ENCODE measurements at places on chromosomes 6 and 20.
A peak's percentile ranks its signal among the peaks of the same experiment; 100 is the strongest.

DNA sequence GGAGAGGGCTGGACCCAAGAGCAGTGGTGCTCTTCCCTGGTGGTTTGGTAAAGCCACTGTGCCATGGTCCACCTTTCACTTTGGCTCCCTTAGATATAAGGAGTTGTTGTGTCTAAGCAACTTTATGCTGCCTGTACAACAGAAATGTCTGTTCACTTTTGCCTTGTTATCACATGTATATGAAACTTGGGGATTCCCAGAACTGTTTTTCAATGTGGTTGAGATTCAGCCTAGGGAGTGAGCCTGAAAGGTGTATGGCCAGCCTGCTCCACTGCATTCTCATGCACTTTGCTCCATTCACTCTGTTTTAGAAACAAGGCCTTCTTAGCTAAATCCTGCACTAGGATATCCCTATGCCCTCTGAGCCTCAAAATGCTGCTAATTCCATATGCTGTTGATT, 234.5 kb upstream of the THEMIS start:
- no peak for DNase-seq

GRCh38 chr6:162921062-162921461, 193.3 kb downstream of the PACRG start:
- no peak for DNase-seq

GRCh38 chr6:46549155-46549554, 57.9 kb upstream of the RCAN2 start:
- DNase-seq = no peak

DNA sequence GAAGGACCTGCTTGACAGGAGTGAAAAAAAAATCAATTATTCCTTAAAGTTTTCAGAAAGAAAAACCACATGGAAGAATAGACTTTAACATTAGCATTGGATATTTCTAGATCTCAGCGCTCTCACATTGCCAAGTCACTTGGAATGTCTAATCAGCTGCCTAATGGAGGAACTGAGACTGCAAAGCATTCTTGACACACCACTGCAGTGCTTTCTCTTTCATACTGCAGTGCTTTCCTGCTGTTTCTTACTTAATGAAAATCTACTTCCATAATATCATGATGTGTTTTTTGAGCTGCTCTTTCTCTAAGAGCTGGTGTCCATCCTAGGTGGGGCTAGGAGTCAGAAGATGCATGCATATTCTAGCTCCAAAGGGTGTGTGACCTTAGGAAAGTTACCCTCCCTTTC, 20.4 kb upstream of the MCM3 start:
- no peak for DNase-seq

GRCh38 chr20:63121246-63121645, 94.7 kb downstream of the YTHDF1 start:
- DNase-seq = no peak

DNA sequence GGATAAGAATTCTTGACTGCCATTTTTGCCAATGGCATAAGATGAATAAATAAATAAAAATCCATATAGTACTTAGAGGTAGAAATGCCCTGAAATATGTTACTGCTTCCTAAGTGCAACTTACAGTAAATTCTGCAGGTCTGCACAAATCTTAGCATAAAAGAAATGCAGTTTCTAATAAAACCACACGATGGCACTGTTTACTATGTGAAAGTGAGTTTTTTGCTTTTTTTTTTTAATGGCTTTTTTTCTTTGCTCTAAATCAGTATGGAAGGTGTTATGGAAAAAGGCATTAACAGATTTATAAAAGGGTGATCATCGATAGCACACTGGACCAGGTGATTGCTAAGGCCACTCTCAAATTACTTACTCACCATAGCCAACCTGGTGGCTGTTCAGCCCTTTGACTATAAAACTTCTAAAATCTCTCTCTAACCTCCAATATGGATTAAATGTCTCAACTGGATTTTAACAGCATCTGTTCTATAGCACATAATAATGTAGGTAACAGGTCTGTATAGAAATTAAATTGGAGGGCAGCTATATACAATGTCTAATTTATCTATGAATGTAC, 45.8 kb downstream of the AHI1 start:
- DNase-seq = peak; percentile 35

- no peak for DNase-seq
These were observed 609 bp downstream of the MYL9 start for GRCh38 chr20:36541768-36542488.

DNA sequence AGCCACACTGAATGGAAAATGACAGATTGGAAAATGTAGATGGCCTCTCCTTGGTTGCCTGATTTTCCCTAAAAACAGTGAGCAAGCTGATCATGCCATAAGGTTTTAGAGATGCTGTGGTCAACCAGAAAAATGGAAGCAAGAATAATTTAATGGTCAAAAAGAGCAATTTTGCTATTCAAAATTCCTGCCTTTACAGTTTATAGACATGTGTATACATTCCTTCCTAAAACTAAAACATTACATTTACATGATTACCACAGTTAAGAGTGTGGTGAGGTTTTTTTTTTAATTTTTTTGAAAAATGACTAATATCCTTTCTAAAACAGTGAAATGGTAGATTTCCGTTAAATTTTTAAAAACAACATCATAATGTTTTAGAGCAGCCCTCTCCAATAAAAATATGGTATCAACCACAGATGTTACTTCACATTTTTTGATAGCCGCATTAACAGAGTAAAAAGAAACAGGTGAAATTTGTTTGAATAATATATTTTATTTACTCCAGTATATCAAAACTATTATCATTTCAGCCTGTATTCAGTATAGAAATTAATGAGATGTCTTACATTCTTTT, 407.0 kb upstream of the SOX4 start:
- DNase-seq = no peak

- no peak for DNase-seq
These were observed 537.9 kb upstream of the GJE1 start for GRCh38 chr6:141594874-141595273.

- DNase-seq = no peak
These were observed 3.8 kb upstream of the EEF1A2 start for GRCh38 chr20:63502671-63503172.

- DNase-seq = no peak
These were observed 241.9 kb upstream of the STXBP5 start for GRCh38 chr6:146962329-146962728.

DNA sequence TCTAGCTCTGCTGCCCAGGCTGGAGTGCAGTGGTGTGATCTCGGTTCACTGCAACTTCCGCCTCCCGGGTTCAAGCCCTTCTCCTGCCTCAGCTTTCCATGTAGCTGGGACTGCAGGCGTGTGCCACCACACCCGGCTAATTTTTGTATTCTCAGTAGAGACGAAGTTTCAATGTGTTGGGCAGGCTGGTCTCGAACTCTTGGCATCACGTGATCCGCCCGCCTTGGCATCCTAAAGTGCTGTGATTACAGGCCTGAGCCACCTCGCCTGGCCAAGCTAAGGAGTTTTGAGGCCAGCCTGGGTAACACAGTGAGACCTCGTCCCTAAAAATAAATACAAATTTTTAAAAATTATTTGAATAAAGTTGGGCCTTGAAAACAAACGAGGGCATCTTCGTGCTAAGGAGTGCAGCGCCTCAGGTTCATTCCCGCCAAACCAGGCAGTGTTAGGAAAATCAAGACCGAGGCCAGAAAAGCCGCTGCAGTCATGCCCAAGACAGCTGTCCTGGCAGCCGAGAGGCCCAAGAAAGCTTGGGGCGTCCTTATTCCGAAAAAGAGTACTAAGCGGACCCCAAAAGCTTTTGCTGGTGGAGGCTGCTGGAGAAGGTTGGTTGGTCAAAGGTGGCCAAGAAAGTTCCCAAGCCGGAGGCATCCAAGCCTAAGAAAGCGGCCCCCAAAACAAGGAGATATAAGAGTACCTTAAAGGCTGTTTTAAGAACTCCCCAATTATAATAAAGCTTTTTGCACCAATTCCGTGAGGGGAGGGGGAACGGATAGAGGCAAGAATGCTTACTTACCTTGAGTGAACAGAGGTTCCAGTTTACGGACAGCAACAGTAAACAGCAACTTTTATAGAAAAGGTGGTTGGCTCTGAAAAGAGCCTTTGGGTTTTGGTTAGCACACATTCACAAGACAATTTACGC, 109.0 kb downstream of the HFE start:
- peak; percentile 36 for DNase-seq

- no peak for DNase-seq
These were observed 59.5 kb upstream of the NELFCD start for GRCh38 chr20:58921564-58921963.

GRCh38 chr6:109242029-109242428, 140.2 kb downstream of the CD164 start:
- no peak for DNase-seq

DNA sequence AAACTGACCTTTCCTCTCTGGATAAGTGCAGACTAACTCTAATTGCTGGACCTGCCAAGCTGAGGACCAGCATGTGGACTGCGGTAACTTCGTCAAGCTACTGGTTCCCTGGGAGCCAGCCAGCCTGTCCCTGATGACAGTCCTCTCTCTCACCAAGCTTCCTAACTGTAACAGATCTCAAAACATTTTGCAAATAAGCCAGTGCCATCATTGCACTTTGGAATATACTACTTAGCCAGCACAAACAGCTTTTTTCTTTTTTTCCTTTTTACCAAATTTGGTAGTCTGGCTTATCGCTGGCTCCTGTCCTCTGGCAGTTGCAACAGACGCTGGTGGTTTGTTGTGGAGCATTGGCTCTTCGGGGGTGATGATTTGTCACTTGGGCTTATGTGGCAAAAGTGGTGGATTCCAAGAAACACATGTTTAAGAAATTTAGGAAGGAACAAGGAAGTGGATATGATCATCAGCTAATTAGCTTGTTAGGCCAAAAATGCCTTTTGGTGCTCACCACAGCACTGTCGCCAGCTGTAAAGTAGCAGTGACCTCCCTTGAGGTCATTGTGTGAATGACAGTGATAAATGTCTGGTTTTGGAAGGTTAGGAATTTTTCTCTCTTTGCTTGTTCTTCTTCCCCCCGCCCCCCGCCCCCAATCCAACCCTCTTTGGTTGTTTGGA, 171.7 kb downstream of the CLIC5 start:
- DNase-seq = no peak

DNA sequence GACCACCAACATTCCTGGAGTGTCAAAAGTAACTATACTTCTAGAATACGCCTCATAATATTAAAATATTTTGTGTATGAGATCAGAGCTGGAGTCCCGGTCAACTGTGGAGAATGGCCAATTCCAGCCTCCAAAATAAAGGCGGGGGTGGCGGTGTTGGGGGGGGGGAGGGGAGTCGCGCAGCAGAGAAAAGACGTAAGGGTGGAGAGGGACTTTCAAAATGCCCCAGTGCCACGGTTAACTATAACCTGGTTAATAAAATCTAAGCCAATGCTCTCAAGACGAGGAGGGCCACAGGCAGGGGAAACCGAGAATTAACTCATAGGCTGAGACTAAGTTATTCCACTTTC, 1.3 kb downstream of the NUP153 start:
- DNase-seq = peak; percentile 59

DNA sequence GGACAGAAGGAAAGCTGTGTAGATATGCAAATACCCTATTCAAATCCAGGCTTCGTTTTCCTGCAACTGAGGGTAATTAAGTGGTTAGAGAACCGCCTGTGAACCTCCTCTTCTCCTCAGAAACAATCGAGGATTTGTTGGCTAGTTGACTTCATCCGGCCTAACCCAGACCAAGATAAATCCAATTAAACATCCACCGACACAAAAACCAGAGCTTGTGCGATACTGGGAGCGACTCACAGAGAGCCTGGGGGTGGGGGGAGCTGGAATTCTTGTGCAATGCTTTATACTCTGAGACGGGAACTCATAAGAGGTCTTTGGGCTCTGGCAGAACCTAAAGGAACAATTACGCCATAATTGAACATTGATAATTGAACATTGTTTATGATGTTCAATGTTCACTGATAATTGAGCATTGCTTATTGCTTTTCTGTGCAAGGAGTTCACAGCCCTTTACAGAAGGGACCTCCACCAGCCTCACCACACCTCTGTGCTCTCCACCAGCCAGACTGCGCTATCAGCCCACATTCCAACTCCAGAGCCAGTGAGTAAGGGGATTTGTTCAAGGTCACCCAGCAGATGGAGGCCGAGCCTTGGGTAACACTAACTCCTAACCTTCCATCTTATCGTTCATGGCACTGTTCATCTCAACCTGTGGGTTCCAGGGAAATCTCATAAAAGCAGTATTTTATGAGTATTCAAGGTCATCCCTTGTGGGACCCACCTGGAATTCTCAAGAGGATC, 429.6 kb upstream of the JARID2 start:
- no peak for DNase-seq

- no peak for DNase-seq
These were observed 95.6 kb downstream of the SCML4 start for GRCh38 chr6:107728564-107728897.

GRCh38 chr6:19771753-19772336, 65.3 kb upstream of the ID4 start:
- no peak for DNase-seq

GRCh38 chr6:114718186-114718585, 375.4 kb upstream of the HS3ST5 start:
- no peak for DNase-seq

- no peak for DNase-seq
These were observed 69.1 kb downstream of the PPP1R14C start for GRCh38 chr6:150211700-150212511.

GRCh38 chr6:12490904-12491571, 200.9 kb downstream of the EDN1 start:
- no peak for DNase-seq

- DNase-seq = no peak
These were observed 95.3 kb upstream of the RSPO3 start for GRCh38 chr6:127023001-127023778.

DNA sequence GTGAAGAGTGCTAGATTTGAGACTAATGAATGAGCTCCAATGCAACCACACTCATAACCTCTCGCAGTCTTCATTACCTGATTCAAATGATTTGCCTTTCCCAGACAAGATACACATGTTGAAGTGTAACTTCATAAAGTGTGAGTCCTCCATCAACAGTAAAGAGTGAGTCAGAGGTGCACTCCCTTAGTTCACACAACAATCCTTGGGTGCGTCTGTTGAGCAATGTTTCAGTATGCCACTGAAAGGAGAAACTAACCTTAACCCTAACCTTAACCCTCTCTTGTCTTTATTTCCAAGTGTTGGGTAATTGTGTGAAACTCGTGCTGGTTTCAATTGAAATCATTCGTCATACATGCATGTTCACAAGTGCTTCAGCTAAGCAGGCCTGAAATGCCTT, 21.0 kb upstream of the RIN2 start:
- no peak for DNase-seq

- no peak for DNase-seq
These were observed 28.9 kb downstream of the VEGFA start for GRCh38 chr6:43798688-43799444.

DNA sequence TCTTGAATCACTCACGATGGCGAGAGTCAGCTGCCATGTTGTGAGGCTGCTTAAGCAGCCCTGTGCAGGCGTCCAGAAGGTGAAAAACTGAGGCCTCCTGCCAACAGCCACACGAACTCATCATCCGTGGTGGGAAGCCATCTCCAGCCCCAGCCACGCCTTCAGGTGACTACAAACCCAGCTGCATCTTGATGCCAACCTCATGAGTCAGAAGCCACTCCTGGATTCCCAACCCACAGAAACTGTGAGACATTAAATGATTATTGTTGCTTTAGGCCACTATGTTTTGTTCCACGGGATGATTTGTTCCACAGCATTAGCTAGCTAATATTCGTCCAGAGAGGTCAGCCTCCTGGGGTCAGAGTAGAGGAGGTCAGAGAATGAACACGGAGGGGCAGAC, 80.5 kb downstream of the SNX5 start:
- DNase-seq = no peak

- DNase-seq = no peak
These were observed 12.1 kb upstream of the WTAP start for GRCh38 chr6:159715166-159715565.

Data from left lung (tissue), 14 donors.